GM23338 (cell line): ENCODE measurements at places on chromosomes 3 and 15. TPM values are rescaled to one million over a fixed set of nuclear protein-coding genes. Genes with fewer than 3 reads are reported as not detected.
A peak's percentile ranks its signal among the peaks of the same experiment; 100 is the strongest.

DNA sequence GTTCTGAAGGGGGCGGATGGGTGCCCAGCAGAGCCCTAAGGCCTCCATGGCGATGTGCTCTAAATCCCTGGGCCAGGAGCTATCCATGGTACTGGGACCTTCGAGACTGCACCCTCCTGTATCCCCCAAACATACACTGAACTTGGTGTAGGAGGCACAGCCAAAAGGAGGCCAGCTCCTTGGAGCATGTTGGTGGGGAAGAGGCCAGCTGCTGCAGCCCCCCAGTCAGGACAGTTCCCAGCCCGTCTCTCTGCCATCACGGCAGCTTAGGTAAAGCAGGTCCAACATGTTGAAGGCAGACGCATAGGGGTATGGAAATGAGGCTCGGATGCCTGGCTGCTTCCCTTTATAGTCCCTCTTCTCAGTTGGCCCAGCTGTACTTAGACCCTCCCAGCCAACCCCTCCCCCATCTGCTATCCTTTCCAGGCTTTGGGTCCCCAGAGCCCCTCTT lies 1.8 kb downstream of the CAMKV start:
- DNase-seq, result peak; percentile 92

DNA sequence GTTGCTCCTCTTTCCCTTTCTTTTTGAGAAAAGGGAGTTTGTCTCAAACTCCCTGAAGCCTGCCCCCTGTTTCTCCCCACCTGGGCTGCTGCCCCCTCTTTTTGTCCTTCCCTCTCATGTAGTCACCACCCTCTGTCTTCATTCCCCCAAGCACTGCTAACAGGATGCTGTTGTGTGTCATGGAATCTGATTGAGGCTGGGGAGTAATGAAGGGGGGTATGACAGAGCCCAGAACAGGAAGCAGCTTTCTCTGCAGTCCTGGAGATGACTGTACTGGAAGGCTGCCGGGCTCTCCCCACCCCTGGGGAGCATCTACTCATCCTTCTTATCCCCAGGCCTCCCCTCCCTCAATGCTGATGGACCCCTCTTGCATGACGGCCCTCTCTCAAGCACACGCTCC lies 181.6 kb downstream of the ABHD5 start:
- DNase-seq, result no peak

- peak; percentile 33 for DNase-seq
Observed at GRCh38 chr3:2511356-2511755, 412.7 kb downstream of the CNTN4 start.

DNA sequence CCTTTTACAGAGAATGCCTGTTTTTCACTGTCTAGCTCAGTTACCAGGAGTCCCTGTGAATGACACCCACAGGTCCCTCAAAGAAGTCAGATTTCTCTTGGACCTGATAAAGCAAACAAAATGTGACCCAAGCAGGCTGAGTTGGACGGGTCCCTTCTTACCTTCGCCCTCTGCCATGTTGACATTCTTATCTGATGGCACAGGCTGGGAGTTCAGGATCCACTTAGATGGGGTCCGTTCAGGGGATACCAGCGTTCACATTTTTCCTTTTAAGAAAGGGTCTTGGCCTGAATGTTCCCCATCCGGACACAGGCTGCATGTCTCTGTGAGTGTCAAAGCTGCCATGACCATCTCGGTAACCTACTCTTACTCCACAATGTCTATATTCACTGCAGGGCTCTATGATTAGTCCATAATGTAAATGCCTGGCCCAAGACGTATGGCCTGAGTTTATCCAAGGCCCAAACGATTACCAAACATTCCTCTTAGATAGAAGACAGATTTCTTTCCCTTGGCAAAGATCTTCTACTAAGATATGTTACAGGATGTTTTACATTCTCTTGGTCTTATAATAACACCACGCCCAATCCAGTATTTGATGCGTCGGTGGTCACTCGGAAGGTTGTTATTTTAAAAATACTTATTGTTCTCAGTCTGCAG lies 179.1 kb downstream of the THSD4 start:
- DNase-seq, result no peak

LRRC34 gene
- total RNA-seq, result 15.7 and 19.6 TPM in 2 replicates

- DNase-seq, result peak; percentile 60
Observed at GRCh38 chr15:74788683-74789151, 6.8 kb downstream of the CSK start.

IMPG2 gene
- not detected in 2 replicates for total RNA-seq

GRCh38 chr3:122019493-122019892 lies 2.6 kb downstream of the ILDR1 start:
- DNase-seq, result no peak

DNA sequence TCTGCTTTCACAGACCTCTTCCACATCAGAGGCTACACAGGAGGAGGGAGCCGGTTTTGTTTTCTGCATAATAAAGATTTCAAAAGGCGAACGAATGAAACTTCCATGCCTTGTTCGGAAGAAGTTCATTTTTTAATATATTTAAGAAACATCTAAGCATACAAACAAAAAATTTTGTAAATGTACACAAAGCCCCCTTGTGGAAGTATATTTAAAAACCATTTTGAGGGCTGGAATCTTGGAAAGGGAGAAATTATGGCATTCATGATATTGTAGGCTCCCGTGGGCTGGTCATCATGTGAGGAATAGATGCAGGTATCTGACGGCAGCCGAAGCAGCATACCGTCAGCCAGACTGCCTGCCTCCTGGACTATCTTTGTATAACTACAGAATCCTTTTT lies 90.4 kb downstream of the MECOM start:
- DNase-seq, result no peak

DNA sequence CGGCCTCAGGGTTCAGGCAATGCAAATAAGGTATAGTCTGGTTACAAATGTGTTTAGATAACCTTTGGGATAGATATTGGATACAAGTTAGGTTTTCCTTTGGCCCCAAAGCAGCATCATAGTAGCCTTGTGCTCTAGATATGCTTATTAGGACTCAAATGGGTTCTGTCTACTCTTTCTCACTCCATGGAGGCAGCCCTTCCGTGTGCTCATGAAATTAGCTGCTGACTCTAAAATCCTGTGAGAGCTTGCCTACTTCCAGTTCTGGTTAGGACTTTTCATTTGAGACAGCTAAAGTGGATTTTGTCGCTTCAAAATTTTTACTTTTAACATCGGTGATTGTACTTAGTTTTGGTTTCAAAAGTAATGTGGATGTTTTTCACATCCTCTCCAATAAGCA lies 1.6 kb downstream of the CDV3 start:
- DNase-seq, result no peak

DNA sequence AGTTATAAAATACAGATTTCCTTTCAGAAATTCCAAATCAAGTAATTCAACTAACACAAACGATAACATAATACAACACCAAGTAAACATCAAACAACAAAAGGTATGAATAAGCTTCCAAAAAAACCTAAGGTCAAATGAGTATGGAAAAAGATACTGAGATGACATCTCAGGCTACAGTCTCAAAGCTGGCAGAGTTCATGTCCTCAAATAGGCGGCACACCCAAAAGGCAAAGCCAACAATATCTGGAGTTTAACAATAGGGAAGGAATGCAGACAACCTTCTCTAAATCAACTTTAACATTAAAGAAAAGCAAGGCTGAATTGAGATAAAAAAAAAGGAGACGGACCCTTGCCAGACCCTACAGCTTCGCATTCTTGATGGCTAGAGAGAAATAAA lies 346.6 kb downstream of the RSL24D1 start:
- DNase-seq, result no peak

NEK10 gene
- total RNA-seq, result 2.0 and 2.4 TPM in 2 replicates

PAK6 gene
- total RNA-seq, result 6.6 and 20.0 TPM in 2 replicates

- no peak for DNase-seq
Observed at GRCh38 chr3:191135175-191135574, 63.9 kb upstream of the OSTN start.

DNA sequence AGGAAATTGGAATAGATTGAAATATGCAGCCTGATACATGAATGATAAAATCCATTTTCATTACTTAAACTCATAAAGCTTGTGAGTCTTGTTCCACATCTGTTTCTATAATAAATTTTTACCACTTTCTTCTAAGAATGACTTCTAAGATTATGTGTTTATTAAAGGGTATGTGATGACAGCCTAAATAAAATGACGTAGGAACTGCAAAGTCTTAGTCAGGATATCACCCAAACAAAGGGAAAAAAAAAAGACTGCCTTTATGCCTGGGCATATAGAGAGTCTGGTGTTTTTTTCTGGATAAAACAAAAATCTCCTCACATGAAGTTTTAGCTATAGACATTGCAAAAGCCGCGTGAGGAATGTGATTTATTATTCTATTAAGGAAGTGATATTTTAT lies 844.0 kb downstream of the DIPK2A start:
- DNase-seq, result no peak

DNA sequence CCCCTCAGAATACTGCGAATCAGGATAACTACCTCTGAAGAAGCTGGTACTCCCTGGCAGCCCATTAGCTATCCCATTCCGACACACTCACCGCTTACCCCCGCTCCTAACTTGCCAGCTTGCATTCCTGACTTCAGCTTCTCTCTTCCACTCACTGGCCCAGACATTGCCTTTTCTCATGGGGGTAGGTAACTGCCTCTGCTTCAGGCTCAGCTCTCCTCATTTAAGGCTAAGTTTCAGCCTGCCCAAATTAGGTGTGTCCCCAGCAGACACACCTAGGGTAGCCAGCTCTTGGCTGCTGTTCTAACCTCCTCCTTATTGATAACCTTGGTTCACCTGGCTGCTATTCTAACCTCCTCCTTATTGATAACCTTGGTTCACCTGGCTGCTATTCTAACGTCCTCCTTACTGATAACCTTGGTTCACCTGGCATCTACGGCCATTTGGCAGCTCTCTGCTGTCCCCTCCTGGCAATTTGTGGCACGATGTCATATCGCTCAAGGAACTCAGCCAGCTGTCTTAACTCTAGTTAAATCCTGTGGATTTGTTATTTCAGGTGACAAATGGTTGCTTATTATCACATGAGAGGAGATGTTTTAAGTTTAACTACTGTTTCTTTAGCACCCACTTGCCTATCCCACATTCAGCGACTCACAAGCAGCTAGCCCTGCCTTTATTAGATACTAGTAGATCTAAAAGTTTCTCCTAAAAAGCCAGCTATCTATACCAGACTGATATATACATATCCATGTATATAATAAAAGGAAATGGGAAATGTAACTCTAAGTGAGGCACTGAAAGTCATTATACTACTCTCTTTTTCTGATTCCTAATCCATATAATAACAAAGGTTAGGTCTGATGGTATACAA lies 106.5 kb upstream of the ACP3 start:
- DNase-seq, result peak; percentile 86

DNA sequence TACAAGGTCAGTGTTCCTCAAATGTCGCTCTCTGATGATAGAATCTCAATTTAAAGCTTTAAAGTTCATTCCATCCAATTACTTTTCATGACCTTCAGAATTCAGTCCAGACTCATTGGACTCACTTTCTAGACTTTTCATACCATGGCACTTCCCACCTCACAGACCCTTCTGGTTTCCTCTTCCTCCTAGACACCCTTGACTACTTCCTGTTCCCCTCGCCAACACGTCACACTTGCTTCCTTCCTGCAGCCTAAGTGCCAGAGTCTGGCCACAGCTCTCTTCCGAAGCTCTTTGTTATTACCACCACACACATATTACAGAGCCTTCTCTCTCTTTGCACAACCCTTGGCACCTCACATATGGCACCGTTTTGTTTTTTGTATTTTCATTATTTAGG lies 59.1 kb upstream of the UMPS start:
- DNase-seq, result no peak

SEMA7A gene
- total RNA-seq, result 11.2 and 14.1 TPM in 2 replicates

TRPC1 gene
- 36.6 and 51.7 TPM in 2 replicates for total RNA-seq

- peak; percentile 89 for DNase-seq
Observed at GRCh38 chr3:161560008-161560637, 63.5 kb downstream of the OTOL1 start.

UMPS gene
- total RNA-seq, result 48.8 and 50.9 TPM in 2 replicates

DNA sequence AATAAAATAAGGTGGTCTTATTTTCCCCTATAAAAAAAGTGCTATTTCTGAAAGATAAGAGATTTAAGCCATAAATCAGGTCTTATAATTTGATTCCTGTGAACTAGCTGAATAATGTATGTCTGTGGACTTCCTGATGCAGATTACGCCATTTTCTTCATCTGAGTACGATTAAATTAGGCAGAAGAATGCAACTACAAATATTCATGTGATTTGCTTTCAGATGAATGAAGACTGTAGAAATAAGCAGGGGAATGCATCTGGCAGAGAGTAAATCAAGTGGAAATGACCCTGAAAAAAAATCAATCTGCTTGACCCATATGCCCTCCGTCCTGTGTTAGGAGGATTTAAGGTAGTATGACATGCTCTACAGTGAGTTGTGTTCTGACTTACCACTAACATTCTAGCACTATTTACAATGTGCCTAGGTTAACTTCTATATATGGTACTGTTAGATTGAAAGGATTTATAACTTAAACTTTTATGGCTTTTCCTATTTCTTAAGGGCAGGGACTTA lies 14.7 kb downstream of the BNIP2 start:
- no peak for DNase-seq
